ENCODE measurements at places on chromosomes 2 and 18.

- DNase-seq: no peak
Observed at GRCh38 chr18:12388442-12388841, 11.4 kb upstream of the AFG3L2 start.

- DNase-seq: no peak
Observed at GRCh38 chr18:13112982-13113381, 105.6 kb upstream of the LDLRAD4 start.

DNA sequence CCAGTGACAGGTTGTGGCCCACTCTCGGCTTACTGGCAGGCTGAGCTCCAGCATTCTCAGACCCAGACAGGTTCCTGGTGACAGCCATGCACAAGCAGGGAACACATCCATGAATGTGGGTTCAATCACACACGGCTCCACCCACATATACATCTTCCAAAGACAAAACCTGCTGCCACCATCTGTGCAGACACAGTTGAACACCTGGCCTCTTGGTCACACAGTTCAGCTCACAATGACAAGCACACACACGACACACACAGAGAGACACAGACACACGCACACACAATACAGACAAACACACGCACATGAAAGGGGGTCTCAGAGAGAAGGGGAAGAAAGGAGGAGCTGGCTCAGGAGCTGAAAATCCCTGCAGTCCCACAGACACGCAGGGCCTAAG, 32.1 kb upstream of the PTMA start:
- no peak for DNase-seq

- DNase-seq: no peak
Observed at GRCh38 chr2:69575926-69576325, 67.6 kb downstream of the AAK1 start.

DNA sequence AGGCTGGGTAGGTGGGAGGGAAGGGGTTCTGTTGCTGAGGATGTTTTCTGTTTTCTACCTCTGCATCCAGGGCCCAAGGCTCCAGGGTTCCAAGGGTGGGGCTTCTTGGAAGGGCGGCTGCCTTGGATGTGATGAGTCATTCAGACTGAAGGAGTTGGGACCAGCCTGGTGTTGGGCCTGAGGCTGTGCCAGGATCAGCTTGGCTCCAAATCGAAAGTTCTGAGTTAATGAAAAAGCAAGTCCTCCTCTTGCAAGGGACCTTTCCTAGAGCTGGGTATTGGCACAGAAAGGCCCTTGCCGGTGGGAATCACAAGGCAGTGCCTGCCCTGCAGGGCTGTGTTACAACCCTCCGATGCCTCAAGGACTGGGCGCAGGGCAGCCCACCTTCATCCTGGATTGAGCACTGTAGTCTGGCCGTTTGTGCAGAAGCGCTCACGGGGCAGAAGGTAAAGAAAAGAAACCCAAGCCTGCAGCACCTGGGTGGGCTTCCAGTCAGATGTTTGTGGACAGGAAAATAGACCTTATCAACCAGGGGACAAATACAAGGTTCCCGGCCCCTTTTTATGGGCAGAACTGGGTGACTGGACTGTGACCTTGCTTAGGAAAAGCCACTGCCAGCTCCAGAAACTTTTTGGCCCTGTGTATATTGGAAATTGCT, 52.5 kb upstream of the MCFD2 start:
- no peak for DNase-seq

GRCh38 chr18:24270358-24270936, 127.2 kb downstream of the OSBPL1A start:
- DNase-seq: no peak

DNA sequence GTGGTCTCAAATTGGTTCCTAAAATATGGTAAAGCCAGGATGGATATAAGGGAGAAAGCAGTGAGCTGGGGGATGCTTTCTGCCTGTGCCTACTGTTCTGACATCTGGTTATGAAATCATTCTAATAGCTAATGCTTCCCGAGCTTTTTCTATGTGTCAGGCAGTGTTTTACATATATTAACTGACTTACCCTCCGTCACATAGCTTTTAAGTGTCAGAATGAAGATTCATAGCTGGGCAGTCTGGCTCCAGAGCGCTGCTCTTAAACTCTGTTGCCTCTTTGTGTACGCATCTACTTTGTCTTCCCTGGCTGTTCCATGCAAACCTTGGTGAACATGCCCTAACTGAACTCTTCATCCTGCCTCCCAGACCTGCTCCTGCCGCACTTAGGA, 195.7 kb downstream of the LPIN1 start:
- DNase-seq: no peak

DNA sequence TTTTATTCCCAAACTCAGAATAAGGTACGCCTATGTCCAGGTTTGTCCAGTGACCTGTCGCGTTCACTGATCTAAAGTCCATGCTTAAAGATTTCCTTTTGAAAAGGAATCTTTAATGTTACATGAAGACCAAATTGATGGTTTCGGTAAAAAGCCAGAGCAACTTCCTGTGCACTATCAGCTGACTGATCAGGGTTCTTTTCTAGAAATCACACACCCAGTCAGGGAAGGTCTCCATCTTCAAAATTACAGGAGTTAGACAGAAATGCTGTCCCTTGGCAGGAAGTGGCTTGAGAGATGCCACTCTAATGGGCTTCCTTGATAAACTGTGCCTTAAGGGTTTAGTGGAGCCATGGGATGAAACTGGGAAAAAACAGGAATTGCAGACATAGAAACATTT, 14.7 kb upstream of the ARHGAP25 start:
- DNase-seq: peak; percentile 43

DNA sequence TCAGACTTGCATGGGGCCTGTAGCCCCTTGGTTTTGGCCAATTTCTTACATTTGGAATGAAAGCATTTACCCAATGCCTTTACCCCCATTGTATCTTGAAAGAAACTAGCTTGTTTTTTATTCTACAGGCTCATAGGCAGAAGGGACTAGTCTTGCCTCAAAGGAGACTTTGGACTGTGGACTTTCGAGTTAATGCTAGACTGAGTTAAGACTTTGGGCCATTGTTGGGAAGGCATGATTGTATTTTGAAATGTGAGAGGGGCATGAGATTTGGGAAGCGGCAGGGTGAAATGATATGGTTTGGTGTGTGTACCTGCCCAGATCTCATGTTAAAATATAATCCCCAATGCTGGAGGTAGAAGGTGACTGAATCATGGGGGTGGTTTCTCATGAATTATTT, 13.4 kb upstream of the WDR75 start:
- DNase-seq: no peak

- no peak for DNase-seq
Observed at GRCh38 chr2:12070581-12070980, 324.1 kb downstream of the LPIN1 start.

GRCh38 chr2:168663993-168664392, 138.4 kb upstream of the NOSTRIN start:
- no peak for DNase-seq

DNA sequence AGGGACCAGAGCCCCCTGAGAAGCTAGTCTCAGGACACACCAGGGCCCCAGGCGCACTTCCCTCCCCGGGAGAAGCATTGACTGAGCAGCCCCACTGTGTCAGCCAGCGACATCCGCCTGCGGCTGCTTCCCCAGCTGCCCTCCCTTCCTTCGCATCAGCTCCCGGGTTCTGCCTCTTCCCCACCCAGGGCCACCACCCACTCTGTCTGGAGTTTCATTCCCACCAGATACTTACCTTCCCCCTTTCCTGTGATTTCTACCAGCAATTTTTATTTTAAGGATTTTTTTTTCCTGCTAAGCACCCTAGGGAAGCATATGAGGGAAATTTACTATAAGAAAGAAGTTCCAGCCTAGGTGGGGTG, 99.2 kb downstream of the SMAD7 start:
- no peak for DNase-seq

DNA sequence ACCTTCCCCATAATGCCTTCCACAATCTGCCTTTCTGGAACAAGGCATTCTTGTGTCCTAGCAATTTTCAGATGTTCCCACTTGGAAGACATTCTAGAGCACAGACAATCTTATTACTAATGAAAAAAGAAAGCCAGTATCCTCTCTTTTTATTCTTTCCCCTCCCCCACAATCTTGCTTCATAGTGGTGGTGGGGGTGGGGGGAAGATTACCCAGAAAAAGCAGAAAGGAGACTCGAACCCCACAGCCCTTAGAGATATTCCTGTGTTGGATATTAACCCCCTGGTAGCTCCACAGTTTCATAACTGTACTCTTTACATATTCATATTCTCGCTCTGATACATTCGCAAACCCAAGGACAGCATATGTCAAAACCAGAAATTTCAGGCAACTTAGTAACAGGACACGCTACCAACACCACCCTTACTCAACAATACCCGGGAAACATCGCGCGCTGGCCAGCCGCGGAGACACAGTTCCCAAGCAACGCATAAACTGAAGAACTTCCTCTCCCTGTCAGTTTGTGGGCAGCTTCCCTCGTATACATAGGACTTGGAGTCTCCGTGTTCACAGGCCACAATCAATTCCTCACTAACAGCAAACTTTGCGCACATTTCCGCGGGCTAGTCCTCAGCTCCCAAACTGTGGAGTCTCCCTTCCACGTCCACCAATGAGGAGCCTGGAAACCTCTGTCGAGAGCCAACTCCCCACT, 793 bp downstream of the NR4A2 start:
- DNase-seq: peak; percentile 28

DNA sequence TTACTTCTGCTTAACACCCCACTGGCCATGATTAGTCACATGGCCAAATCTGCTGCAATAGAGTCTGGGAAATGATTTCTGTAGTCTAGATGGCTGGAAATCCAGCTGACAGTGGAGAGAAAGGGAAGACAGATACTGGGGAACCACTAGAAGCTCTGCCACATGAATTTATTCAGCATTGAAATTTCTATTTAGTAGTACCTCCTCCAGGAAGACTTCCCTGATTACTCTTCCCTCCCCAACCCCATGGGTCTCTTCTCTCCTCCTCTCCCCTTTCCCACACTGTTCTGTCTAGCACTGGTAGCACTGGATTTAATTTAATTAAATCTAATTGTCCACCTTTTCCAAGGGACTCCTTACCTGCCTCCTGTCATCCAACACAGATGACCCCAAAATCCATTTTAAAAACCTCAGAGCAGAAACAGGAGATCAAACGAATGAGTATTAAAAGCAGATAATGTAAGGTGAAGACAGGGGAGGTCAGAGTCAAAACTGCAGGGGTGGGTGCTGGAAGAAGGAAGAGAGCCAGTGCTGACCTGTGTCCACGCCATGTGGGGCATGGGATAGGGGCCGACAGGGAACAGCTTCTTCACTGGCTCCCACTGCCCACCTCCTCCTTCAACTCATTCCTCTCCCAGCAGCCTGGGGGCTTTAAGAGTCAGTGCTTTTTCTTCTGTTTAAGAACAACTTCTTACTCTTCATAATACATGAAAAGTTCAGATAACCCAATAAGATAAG, 169.2 kb upstream of the HS6ST1 start:
- no peak for DNase-seq

DNA sequence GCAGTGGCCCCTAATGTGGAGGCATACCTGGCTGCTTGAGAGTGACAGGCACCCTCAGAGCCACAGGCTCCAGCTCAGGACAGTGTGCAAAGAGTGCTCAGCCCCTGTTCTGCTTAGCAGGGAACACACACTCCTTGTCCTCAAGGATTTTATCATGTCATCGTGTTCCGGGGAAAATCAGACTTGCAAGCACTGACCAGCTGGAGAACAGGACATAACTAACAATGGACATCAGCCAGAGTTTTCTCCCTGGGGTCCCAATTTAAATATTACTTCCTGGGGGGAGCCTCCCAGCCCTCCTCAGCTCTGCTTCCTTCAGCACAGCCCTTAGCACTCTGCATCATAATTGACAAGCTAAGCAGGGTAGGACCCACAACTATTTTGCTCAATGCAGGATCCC, 175.4 kb upstream of the ACAA2 start:
- no peak for DNase-seq

DNA sequence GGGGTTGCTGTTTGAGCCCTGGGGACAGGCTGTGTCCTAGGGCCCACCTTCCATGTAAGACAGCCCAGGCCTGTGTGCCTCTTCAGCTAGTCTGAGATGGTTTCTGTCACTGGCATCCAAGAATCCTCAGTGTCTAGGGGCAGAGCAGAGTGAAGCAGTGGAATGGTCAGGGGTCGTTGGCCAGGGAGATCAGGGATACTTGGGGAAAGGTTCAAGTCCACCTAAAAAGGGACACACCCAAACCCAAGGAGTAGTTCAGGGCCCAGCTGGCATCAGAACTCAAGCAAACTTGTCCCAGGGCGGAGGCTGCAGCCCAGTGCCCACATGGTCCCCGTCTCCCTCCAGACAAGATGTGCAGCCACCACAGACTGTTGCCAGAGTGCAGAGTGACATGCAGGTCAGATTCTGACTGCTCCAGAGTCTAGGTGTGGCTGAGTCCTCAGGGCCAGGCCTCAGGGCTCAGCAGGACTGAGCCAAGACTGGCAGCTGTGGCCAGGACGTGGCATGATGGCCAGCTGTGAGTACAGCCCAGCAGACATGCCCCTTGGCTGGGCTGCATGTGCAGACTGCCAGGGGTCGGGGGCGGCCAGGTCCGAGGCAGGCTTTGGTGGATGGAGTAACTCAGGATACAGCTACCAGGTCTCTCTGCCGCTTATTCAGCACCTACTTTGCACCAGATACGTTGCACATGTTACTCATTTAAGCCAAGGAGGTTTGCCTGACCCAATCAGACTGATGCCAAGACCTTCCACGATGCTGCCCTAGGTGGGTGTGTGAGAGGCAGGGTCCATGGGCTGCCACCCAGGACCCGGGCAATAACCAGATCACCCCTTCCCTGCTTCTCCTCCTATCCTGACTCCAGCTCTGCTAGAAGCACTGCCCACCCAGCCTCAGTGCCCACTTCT, 146.6 kb downstream of the SMAD7 start:
- no peak for DNase-seq

DNA sequence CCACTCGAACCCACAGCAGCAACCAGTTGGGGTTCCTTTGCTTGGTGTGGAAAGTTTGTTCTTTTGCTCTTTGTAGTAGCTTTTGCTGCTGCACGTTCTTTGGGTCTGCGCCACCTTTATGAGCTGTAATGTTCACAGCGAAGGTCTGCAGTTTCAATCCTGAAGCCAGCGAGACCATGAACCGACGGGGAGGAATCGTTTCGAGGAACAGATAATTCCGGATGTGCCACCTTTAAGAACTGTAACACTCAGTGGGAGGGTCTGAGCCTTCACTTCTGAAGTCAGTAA, 14.3 kb downstream of the GPR17 start:
- no peak for DNase-seq

DNA sequence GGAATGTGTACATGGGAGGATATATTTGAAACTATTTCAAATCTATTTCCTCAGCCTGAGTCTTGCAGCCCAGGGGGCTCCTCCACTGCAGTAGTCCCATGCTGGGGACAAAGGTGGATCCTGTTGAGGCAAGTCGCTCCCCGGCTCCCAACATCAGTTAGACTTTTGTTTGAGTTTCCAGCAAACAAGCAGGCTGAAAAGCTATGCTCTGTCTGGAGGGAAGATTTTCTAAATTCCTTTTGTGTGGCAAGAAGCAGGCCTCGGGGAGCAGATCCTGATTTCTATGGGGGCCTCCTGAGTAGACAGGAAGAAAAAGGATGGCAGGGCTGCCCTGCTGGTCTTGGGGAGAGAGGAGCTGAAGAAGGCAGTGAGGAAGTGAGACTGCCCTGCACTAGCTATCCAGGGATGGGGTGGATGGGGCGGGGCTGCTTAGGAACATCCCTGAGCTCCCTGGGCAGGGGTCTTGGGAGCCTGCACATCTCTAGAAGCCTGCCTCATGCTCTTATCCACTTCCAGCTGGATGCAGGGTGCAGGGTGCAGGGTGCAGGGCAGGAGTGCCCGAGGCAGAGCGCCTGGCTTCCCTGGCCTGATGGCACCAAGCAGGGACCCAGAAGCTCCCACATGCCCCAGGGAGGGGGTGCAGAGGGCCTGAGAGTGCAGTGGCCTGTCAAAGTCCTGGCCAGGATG, 6.0 kb upstream of the CIB4 start:
- DNase-seq: no peak

GRCh38 chr2:182698671-182699070, 17.4 kb upstream of the DNAJC10 start:
- no peak for DNase-seq

GRCh38 chr18:51107082-51107481, 77.1 kb downstream of the SMAD4 start:
- no peak for DNase-seq

All from stimulated activated naive CD4-positive, alpha-beta T cell (primary cell).